ENCODE measurements at places on chromosomes 16 and 17.

DNA sequence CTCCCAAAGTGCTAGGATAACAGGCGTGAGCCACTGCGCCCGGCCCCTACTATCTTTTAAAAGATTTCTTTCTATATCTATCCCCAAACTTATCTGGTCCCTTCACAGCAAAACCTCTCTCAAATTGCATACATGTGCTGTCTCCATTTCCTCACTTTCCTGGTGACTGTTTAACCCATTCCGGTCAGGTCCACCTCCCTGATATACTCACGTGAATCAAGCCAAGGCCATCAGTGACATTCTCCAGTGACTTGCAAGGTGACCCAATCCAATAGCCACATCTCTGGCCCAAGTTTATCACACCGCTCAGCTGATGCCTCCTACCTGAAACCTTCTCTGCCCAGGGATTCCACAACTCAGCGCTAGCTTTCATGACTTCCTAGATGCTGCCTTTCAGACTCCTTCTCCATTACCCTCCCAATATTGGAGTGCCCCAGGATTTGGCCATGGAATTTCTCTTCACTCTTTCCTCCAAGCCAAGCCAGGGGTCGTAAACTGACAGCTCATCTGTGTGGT is 1.4 kb upstream of the CTCF start:
- no peak for DNase-seq

GRCh38 chr17:48068491-48068961 is 20.4 kb downstream of the NFE2L1 start:
- DNase-seq = no peak

DNA sequence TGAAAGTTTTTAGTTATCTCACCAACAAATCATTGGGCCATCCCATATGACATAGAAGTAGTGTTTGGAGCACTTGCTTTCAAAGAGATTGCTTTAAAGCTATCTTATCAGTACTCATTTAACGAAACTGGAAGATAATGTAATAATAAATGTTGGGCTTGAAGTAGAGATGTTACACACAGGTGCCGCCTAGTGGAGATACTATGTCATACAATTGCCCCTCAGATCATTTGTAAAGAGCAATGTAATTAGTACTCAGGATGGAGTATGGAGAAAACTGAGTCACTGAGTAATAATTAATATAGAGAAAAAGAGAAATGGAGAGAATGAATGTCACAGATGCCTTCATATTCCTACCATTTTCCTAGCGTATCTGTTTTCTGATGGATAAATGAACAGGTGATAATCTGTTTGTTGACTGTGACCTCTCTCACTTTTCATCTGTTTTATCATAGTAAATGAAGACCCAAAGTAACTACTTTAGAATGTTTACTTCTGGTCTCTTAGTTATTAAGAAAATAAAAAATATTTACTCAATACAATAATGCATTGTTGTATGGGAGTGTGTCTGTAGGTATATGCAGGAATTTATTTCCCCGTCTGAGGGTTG is 80.4 kb downstream of the EFCAB5 start:
- peak; percentile 65 for DNase-seq

DNA sequence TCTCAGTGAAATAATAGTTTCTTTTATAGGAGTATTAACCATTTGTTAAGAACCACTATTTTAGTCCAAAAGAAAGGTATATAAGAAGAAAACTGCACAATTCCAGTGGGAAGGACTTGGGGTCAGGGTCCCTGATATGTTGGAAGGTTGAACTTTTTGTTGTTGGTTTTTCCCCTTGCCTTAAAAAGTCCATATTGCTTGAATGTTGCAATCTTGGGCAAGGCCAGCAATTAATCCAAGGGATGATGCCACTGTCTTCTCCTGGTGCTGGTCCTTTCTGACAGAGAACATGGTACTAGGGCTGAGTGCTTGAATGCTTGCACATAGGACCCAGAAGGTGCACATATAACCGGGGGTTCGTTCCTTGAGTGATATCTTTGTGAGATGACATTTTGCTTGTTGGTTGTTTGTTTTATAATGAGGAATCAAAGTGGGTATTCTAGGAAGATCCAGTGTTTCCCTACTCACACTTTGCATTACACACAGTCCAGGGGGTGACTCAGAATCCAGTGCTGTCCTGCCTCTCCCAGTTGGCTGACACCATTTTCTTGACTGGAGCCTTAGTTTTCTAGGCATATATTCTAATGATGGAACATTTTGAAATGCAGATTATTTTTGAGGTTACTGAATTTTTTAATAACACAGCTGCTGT is 54.9 kb downstream of the SIAH1 start:
- DNase-seq = peak; percentile 60

- DNase-seq = peak; percentile 77
Observed at GRCh38 chr17:76586741-76587487, 1.3 kb upstream of the ST6GALNAC2 start.

DNA sequence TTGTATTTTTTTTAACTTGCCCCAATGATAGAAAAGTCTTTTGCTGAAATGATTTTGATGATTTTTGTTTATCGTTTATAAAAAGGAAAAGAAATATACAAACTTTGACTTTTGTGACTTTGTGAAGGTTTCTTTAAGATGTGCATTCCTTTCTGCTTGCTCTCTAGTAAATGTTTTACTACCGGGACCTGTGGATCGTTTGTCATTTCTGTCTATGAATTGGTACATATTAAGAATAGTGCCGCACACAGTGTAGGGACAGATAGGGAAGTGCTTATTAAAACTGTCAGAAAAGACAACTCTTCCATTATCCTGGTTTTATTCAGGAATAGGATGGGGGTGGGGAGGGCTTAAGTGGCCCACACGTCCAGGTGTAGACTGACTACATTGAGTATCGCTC is 8.1 kb upstream of the PSMC5 start:
- DNase-seq = no peak

DNA sequence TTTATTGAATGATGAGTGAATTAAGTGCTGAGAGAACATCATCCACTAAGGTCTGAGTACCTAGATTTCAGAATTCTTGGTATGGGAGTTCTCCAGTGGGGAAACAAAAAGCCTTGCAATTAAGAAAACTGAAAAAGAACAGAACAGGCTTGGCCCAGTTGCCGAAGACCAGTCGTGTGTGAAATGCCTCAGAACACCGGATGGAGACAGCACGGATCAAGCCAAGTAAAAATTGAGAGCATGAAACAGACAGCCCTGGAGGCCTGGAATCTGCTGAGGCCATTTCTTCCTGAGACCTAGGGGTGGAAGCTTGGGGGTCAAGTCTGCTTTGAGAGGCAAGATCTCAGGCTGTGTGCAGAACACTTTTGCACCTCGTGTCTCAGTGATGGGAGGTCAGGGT is 43.3 kb downstream of the GRIN2A start:
- DNase-seq = no peak

DNA sequence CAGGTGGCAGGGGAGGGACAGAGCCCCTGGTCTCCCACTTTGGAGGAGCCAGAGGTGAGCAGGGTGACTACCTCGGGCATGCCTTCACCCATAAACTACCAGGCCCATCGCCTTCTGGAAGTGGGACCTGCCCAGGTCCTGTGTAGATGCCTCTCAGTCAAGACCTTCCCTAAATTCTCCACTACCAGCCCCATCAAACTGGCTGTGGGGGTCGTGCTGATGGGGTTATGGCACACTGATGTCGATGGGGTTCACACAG is 5.8 kb upstream of the RAB37 start:
- DNase-seq = no peak

DNA sequence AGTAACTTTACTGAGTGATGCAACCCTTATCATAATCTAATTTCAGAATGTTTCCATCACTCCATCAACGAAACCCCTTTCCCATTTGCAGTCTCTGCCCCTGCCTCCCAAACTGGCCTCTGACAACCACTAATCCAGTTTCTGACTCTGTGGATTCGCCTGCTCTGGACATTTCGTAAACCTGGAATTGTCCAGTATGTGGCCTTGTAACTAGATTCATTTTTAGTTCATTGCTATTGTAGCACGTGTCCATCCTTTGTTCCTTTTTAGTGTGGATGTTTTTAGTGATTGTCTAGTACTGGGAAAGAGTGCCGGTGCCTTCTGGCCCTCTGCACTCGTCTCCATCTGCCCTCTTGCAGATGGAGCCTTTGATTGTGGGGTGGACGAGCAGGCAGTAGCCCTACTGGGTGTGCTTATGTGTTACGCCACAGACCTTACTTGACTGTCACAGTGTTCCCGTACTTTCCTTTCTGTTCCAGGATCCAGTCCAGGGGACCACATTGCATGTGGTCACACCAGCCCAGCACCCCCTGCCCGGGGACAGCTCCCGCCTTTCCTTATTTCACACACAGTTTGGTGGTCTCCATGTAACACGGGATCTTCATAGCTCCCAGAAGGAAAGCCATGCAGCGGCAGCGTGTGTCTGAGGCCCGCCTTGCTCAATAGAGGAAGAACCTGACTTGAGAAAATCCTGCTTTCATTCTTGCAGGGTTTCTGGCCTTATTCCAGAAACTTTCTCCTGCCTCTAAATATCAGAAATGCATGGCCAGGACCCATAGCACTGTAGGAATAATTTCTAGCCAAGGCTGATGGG is 8.8 kb downstream of the KIAA0513 start:
- DNase-seq = no peak

GRCh38 chr16:6343157-6343556 is 989.5 kb upstream of the RBFOX1 start:
- DNase-seq = no peak

DNA sequence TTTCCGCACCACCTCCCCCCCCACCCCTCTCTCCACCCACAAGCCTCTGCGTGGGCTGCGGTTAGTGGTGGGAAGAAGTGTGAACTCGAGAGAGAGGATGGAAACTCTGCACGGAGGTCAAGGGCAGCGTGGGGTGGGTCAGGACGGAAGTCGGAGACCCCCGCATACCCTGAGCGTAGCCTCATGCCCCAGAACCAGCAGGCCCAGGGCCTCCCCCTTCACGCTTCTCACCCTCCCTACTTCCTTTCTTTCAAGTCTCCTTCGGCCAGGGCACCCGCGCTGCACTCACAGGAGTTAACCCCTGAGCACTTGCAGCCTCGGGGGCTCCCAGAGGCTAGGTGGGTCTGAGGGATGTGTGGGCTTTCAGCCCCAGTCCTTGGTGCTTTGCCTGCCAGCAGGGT is 9.2 kb downstream of the TBKBP1 start:
- DNase-seq = no peak

GRCh38 chr16:21101631-21102420 is 48.8 kb downstream of the DNAH3 start:
- DNase-seq = peak; percentile 40

GRCh38 chr17:50758524-50758923 is 8.8 kb downstream of the ANKRD40CL start:
- no peak for DNase-seq

GRCh38 chr17:72702998-72703397 is 389.5 kb downstream of the SLC39A11 start:
- DNase-seq = peak; percentile 38

GRCh38 chr17:13182450-13182849 is 164.6 kb upstream of the ELAC2 start:
- DNase-seq = no peak

GRCh38 chr17:58227733-58228132 is 8.7 kb upstream of the MKS1 start:
- no peak for DNase-seq

DNA sequence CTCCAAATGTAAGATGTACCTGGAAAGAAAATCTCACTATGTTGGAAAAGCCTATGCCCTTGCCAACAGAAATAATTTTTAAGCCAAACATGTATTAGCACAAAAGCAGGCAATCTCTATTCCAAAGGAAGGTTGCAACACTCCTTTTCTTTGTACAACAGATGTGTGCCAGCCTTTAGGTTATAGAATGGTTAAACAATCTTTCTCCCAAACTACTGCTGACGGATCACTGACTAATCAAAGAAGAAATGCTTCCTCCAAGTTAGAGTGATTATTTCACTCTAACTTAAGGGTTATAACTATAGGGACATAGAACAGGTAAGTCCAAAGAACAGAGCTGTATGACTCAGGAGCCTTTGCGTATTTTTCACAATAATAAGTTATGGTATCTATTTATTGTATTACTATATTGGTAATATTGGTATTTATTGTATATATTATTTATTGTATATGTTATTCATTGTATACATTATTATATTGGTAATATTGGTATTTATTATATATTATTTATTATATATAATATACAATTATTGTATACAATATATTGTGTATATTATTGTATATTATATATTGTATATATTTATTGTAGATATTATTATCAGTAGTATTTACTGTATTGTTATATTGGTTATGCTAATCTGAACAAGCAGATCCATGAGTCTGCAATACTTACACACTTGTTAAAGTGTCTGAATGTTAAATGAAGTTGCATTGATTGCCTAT is 36.7 kb upstream of the ABCA5 start:
- DNase-seq = peak; percentile 73

DNA sequence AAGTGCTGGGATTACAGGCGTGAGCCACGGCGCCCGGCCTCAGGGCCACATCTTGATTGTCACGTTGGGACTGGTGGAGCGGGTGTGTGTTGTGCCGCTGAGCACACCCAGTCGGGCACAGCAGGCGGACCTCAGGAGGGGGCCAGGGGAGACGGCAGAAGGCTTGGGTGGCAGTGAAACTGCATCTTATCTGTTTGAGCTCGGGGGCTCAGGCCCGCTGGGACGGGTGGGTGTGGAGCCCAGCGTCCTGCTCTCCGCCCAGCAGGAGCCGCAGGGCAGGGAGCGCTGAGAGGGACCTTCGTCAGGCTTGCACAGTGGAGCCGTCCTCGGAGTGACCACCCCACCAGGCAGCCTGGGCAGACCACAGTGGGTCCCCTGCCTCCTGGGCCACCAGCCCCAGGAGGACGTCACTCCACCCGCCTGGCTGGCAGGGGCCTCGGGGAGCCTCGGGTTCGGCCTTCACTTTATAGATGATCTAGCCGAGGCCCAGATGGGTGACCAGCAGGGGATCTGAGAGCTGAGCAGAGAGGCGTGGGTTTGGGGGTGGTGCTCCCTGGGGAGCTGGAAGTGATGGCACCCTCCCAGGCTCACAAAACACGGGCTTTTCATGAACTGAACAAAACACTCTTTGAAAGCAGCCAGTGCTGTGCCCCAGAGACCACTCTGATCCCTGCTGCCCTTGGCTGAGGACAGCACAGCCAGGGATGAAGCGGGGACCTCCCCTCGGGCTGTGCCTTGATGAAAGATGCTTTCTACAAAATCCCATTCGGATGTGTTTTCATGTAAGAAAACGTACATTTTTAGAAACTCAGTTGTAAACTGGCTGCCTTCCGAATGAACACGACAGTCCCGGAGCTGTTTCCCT is 181.1 kb downstream of the SEC14L1 start:
- no peak for DNase-seq
